ENCODE measurements at places on chromosomes 5 and 9.

GRCh38 chr9:16180546-16180945 lies 627.7 kb downstream of the CCDC171 start:
- DNase-seq: no peak

GRCh38 chr5:116766470-116766947 lies 191.9 kb upstream of the SEMA6A start:
- DNase-seq: no peak

DNA sequence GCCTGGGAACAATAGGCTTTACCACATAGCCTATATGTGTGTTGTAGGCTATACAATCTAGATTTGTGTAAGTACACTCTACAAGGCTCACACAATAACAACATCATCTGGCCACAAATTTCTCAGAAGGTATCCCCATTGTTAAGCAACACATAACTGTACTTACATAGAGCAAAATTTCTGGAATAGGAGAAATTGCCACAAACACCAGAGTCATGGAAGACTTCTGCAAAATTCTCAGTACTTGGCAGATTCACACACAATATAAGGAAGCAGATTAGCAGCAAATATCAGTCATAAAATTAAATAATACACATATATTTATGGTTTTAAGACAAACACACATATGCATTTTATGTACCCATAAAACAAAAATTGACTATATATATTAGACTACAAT lies 16.4 kb downstream of the GNAQ start:
- DNase-seq: no peak

GRCh38 chr9:107046692-107047091 lies 183.7 kb downstream of the ZNF462 start:
- no peak for DNase-seq

DNA sequence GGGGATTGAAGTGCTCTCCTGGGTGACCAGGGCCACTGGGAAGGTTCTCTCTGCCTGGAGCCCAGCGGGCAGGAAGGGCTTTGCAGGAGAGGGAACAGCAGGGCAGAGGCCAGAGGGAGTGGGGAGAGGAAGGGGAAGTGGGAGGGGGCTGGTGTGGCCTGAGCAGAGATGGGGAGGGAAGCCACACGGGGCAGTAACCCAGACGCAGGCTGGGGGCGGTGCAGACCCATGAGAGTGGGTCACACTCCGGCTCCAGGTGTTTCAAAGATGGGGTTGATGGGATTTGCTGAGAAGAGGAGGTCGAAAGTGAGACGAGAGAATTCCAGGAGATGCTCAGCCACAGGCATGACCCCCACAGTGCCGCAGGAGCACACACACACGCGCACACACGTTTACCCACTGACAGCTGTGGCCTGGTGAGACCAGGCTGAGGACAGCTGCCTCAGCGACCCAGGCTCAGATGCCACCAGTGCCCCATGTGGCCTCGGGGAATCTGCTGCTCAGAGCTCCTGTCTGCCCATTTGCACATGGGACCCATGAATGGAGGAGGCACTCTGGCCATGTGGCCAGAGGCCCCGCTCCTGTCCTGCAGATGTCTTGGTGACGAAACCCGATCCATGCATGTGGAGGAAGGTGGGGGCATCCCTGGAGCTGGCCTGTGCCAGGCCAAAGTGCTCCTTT lies 32.7 kb upstream of the FCN2 start:
- no peak for DNase-seq

GRCh38 chr5:108233617-108234155 lies 148.2 kb downstream of the FBXL17 start:
- DNase-seq: no peak

- no peak for DNase-seq
Observed at GRCh38 chr9:92507496-92507895, 25.2 kb upstream of the ASPN start.

DNA sequence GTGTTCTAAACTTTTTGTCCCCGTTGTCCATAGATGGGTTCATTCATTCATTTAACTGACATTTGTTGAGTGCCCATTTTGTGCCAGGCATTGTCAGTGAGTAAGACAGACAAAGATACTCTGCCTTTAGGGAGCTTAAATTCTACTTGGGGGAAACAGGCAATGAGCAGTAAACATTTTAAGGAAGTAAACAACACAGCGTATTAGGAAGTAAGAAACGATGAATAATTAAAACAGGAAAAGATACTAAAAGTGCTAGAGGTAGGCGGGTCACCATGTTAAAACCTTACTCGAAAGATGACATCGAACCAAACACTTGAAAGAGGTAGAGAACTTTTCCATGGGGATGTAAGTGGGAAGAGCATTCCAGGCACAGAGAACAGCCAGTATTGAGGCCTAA lies 5.5 kb upstream of the MAML1 start:
- DNase-seq: no peak

DNA sequence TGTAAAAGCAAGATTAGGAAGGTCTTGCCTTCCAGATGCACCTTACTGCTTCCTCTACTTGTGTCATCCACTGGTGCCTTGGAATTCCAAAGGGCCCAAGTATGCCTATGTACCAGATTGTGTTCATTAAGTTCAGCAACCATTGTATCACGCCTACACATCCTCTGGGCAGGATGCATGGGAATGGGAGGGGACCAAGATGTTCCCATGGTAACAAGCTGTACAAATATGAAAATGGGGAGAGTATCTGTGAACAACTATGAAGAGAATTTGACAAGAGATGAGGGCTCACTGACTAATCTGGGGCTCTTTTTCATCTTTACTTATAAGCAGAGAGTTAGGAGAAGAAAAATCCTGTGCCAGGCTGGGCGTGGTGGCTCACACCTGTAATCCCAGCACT lies 137.8 kb upstream of the MAP1B start:
- DNase-seq: no peak

GRCh38 chr9:136808806-136809158 lies 1.0 kb downstream of the RABL6 start:
- no peak for DNase-seq

DNA sequence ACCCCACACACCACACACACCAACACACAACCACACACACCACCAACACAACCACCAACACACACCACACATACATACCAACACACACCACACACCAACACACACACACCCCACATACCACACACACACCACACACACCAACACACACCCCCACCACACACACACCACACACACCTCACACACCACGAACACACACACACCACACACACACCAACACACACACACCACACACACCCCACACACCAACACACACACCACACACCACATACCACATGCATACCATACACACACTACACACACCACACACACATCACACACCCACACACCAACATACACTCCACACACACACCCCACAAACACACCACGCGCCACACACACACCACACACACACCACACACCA lies 171.4 kb downstream of the GOLPH3 start:
- no peak for DNase-seq

- DNase-seq: no peak
Observed at GRCh38 chr5:170162631-170163321, 57.1 kb downstream of the FOXI1 start.
